ENCODE measurements at places on chromosomes 2 and 18.

GRCh38 chr2:64289737-64290136 is 145.5 kb upstream of the PELI1 start:
- no peak for DNase-seq

GRCh38 chr2:233083782-233084181 is 23.6 kb downstream of the INPP5D start:
- DNase-seq, result no peak

GRCh38 chr2:240432430-240432819 is 3.0 kb upstream of the GPC1 start:
- DNase-seq, result no peak

- DNase-seq, result no peak
Observed at GRCh38 chr2:202690321-202690900, 55.6 kb downstream of the FAM117B start.

GRCh38 chr2:227363756-227364155 is 15.3 kb downstream of the TM4SF20 start:
- no peak for DNase-seq

GRCh38 chr18:52216109-52216508 is 123.9 kb upstream of the DCC start:
- no peak for DNase-seq
